ENCODE measurements at places on chromosomes 16 and 17. TPM values are rescaled to one million over a fixed set of nuclear protein-coding genes. Genes with fewer than 3 reads are reported as not detected.

DNA sequence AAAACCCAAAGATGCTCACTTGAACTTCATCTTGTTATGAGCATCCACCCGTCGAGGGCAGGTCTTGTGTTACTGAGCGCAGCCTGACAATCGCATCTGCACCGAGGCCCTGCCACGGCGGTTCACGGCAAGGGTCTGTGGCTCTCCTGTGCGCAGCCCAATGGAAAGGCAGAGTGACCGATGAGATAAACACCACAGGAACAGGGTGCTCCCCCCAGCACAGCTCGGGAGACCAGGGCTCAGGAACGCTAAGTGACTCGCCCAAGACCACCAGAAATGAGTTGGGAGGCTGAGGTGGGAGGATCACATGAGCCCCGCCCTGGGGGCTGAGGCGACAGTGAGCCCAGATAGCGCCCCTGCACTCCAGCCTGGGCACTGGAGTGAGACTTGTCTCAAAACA lies 134.7 kb downstream of the ANKRD11 start:
- H3K36me3 ChIP-seq = no peaks in the 10 kb centered on the region
- peak overlapping the region; percentile 17 for H3K27ac ChIP-seq
- peaks cover 72% of the 10 kb centered on the region for H3K4me1 ChIP-seq

DNA sequence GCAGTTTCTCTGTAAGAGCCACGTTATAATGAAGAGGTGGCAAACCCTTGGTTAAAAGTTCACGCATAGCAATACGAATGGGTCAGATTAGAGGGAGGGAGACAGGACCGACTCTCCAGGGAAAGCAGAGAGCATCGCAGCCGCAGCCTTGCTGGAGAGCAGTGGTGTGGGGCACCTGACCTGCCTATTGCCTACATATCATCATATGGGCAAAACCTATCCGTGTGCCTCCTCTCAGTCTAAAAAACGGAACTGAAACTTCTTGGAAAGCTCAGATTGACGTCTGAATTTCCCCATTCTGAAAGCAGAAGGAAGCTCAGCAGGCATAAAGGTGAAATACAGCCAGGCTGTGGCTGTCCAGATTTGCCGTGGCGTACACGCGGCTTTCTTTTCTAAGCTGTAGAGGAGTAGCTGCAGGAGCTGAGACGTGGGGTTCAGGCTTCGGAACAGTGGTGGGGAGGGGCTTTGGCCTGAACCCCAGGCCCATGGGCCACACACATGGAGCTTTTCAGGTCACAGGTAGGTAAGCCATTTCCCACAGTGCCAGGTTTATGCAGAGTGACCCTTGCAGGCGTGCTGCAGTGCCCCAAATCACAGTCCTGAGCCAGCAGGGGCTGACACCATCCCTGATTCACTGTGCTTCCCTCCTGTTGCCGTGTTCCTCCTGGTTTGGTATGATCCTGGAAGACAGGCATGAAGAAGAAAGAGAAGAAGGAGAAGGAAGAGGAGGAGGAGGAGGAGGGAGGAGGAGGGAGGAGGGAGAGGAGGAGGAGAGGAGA lies 41.6 kb upstream of the TNRC6C start:
- no peaks in the 10 kb centered on the region for H3K36me3 ChIP-seq
- DNase-seq = peak; percentile 63
- H3K4me3 ChIP-seq = no peak overlapping the region
- H3K4me1 ChIP-seq = no peaks in the 10 kb centered on the region
- H3K27ac ChIP-seq = no peak overlapping the region

DNA sequence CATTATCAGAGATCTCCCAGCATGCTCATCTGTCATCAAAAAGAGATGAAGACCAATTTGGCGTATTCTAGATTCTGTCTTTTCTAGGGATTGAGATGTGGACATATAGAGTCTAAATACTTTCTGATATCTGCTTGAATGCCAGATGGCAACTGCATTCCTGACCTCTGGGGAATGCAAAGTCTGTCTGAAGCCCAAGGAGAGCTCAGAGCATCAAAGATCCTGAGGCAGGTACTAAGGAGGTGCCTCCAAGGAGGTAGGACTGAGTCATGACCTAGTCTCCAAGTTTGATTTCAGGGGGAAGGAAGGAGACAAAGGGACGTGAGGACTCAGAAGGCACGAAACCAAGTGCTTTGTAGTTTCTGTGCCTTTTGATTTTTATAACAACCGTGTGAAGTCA lies 448.4 kb downstream of the HS3ST3B1 start:
- H3K4me3 ChIP-seq = no peak overlapping the region
- no peaks in the 10 kb centered on the region for H3K4me1 ChIP-seq
- no peaks in the 10 kb centered on the region for H3K36me3 ChIP-seq
- H3K27ac ChIP-seq = no peak overlapping the region
- no peaks in the 10 kb centered on the region for H3K27me3 ChIP-seq

DNA sequence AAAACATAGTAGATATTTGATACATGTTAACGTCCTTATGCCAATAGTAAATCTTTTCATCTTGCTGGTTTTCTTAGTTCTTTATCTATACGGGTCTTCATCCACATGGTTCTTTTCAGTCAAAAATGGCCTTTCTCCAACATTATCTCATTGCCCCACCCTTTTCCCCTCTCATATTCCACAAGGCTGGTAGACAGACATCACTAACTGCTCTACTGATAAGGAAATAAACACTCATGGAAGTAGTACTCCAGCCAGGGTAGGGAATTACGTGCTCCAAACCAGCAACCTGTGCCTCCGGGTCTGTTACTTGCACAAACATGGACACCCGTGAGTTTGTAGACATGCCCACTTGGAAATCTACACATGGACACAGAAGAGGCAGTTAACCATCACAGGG lies 141.4 kb downstream of the XYLT1 start:
- no peaks in the 10 kb centered on the region for H3K27me3 ChIP-seq
- no peaks in the 10 kb centered on the region for H3K36me3 ChIP-seq
- H3K27ac ChIP-seq = peak overlapping the region; percentile 92
- DNase-seq = no peak

DNA sequence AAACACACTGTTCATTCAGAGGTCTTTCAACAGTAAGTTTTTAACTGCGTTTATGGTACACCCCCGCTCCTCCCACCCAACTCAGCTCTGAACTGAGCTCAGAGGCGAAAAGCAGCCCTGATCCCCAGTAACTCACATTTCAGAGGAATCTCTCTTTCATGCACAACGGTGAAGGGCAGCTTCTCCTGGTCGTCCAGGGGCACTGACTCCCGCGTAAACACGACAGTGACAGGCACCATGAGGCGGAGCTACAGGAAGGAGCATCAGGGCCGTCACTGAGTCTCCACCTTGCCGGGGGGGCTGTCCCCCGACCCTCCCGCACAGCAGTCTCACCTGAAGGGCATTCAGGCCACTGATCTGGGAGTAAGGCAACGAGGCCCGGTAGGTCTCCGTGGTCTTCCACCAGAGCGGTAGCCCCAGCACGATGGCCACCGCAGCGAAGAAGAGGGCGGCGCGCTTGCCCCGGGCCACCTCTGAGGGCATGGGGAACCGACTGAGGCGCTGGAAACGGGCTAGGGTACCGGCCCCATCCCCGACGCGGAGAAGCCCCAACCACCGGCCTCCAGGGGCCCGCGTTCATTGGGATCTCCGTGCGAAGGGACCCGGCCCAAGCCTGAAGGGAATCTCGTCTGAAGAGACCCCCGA lies 486 bp downstream of the PIGS start:
- H3K4me3 ChIP-seq = peak overlapping the region; percentile 97
- H3K36me3 ChIP-seq = no peaks in the 10 kb centered on the region
- no peaks in the 10 kb centered on the region for H3K27me3 ChIP-seq
- no peaks in the 10 kb centered on the region for H3K4me1 ChIP-seq

GRCh38 chr16:1206786-1207185 lies 18.3 kb downstream of the TPSG1 start:
- no peaks in the 10 kb centered on the region for H3K27me3 ChIP-seq
- no peak overlapping the region for H3K4me3 ChIP-seq
- H3K4me1 ChIP-seq = no peaks in the 10 kb centered on the region
- H3K36me3 ChIP-seq = peaks cover 69% of the 10 kb centered on the region
- no peak for DNase-seq

DNA sequence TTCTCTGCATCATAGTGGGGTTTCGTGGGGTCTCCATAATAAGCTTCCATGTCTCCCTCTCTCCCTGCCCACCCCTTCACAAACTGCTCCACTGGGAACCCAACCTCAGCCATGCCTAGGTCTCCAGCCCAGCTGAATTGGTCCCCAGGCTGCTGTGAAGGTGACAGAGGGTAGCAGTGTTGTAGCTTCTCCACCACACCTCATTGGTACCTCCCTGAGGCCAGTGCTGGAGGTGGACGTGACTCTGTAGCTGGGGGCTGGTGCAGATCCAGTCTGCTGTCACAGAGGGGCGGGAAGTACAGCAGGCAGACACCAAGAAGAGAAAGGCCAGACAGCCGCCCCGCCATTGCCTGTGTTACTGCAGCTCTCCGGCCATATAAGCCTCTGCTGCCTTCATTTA lies 82.1 kb downstream of the OR1D5 start:
- no peak overlapping the region for H3K4me3 ChIP-seq
- peaks cover 11% of the 10 kb centered on the region for H3K36me3 ChIP-seq
- no peaks in the 10 kb centered on the region for H3K27me3 ChIP-seq

DNA sequence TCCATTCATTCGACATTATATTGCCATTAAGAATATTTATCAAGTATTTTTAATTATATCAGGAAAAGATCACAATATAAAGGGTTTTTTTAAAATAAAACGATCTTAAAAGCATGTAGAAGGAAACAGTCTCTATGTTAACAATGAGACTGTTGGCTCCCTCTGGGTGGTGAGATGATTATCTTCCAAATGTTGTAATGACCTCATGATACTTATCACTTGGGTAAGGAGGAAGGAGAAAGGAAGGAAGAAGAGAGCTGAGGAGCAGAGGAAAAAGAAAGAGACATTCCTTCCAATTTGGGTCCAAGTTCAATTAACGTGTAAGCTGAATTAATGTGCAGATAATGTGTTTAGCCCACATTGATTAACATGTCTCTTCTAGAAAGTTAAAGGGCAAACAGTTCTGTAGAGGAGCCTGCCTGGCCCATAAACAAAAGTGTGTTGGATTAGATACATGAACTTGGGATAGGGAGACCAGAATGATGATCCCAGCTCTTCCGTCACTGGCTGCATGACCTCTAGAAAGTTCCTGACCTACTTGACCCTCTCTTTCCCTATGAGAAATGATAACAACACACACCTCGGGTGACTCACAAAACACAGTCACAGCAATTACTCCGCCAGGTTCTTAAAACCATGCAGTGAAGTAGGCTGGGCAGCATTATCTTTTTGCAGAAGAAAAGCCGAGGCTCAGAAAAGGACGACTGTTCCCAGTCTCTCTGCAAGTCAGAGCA lies 32.0 kb downstream of the PIMREG start:
- H3K27ac ChIP-seq = peak overlapping the region; percentile 68
- H3K4me3 ChIP-seq = no peak overlapping the region
- no peaks in the 10 kb centered on the region for H3K27me3 ChIP-seq
- H3K4me1 ChIP-seq = no peaks in the 10 kb centered on the region
- DNase-seq = no peak

GRCh38 chr17:45380046-45380765 lies 52.5 kb downstream of the ARHGAP27 start:
- no peaks in the 10 kb centered on the region for H3K36me3 ChIP-seq
- peaks cover 4% of the 10 kb centered on the region for H3K4me1 ChIP-seq
- no peak overlapping the region for H3K27ac ChIP-seq
- H3K27me3 ChIP-seq = no peaks in the 10 kb centered on the region
- no peak for DNase-seq

DNA sequence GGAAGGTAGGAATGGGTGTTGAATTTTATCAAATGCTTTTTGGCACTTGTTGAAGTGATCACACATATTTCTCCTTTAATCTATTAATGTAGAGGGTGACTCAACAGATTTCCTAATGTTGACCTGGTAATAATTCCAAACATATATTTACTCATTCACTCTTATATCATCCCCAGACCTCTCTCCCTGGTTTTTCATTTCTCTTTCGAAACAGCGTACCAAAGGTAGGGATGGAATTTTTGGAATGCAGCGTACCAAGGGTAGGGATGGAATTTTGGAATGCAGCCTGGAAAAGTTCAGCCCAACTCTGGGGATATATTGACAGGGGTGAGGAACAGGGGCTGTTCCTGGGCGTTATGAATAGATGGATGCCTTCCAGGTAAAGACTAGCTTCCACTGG lies 7.3 kb downstream of the KIF18B start:
- H3K27ac ChIP-seq = no peak overlapping the region
- peaks cover 6% of the 10 kb centered on the region for H3K4me1 ChIP-seq
- DNase-seq = peak; percentile 6
- H3K27me3 ChIP-seq = no peaks in the 10 kb centered on the region
- no peaks in the 10 kb centered on the region for H3K36me3 ChIP-seq

GRCh38 chr17:49216953-49217650 lies 6.6 kb downstream of the ABI3 start:
- H3K27ac ChIP-seq = peak overlapping the region; percentile 46
- H3K4me1 ChIP-seq = no peaks in the 10 kb centered on the region
- peak; percentile 77 for DNase-seq
- peaks cover 28% of the 10 kb centered on the region for H3K27me3 ChIP-seq
- H3K4me3 ChIP-seq = no peak overlapping the region

- H3K27ac ChIP-seq = no peak overlapping the region
- no peaks in the 10 kb centered on the region for H3K4me1 ChIP-seq
- no peak for DNase-seq
These were observed 28.2 kb downstream of the SF3B3 start for GRCh38 chr16:70551788-70552187.

DNA sequence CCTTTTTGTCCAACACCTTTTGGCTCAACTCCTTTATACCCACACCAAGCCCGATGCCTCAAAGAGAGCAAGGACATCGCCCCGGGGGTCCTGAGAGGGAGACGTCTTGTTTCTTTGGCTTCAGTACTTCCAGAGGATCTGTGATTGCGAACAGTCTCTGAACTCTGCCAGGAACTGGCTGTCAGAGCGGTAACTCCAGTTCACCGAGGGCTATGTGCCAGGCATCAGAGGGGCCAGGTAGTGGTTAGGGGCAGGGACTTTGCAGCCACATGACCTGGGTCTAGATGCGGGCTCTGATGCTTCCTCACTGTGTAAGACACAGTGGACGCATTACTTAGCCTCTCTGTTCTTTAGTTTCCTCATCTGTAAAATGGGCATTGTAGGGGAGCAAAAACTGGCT lies 21.6 kb downstream of the LLGL2 start:
- DNase-seq = no peak
- no peaks in the 10 kb centered on the region for H3K4me1 ChIP-seq
- H3K27me3 ChIP-seq = no peaks in the 10 kb centered on the region
- no peak overlapping the region for H3K27ac ChIP-seq

DNA sequence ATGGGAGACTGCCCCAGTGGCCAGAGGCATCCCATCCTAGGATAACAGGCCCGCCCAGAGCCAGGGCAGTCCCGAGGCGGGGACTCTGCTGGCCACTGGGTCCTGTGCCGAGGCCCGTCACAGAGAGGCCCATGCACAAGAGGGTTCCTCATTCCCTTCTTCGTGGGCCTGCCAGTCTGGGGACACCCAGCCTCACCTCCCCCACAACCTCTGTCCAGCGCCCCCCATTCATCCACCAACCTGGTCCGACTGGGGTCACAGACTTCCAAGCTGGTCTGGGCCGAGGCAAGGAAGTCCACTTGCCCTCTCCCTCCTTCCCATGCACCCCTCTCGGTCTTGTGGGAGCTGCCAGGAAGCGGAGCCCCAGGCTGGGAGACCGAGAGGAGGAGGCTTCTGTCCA lies 94.2 kb upstream of the PLCG2 start:
- H3K4me3 ChIP-seq = no peak overlapping the region
- peaks cover 12% of the 10 kb centered on the region for H3K4me1 ChIP-seq
- DNase-seq = no peak
- no peaks in the 10 kb centered on the region for H3K27me3 ChIP-seq
- H3K36me3 ChIP-seq = no peaks in the 10 kb centered on the region
- no peak overlapping the region for H3K27ac ChIP-seq

Gene NT5C3B
- total RNA-seq = 58.5 TPM

Gene EPN3
- not detected for total RNA-seq

Gene CDH5
- 14.3 TPM for total RNA-seq

Gene DPEP1
- not detected for total RNA-seq

Gene EVPLL
- total RNA-seq = not detected

Gene SLFN5
- 24.3 TPM for total RNA-seq

Gene BCAR1
- total RNA-seq = 21.7 TPM

Gene MYO15A
- 3.6 TPM for total RNA-seq

Data from sigmoid colon (tissue), 7 donors.